ENCODE measurements at places on chromosomes 6 and 20.

DNA sequence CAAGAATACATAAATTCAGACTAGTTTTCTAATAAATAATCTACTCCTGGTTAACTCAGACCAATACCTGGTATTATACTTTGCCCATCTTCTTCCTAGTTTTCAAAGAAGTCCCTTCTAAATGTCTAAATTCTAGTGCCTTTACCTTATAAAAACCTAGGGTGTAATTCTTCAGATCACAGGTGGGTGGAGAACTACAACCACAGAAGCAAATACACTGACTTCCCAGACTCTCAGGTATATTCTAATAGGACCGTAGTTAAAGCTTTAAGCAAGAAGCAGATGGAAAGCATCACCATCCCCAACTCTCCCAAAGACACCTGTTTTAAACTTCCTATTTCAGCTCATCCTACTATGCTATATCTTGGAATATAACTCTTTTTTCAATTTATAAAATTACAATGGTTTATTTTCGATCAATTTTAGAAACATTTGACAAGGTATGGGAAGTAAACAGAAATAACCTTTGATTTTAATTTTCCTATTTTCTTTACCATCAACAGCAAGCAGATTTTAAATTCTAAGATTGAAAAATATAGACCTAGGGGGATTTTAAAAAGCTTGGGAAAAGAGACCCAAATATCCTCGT lies 15.8 kb downstream of the MAN1A1 start:
- DNase-seq: peak; percentile 35

DNA sequence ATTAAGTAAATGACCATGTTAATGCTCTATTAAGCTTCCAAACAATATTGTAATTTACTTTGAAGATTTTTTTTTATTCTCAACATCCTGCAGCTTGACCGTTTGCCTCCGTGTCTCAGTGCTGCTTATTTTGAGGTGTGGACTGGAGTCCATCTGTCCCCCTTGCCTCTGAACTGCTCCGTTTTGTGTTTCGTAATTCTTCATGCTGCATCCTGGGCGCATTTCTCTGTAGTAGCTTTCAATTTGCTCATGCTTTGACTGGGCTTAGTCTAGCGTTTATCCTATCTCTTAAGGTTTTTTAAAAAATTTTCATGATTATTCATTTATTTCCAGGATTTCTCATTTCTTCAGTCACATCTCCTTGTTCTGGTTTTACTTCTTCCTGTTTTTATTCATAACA lies 37.8 kb downstream of the PTPN1 start:
- no peak for DNase-seq

DNA sequence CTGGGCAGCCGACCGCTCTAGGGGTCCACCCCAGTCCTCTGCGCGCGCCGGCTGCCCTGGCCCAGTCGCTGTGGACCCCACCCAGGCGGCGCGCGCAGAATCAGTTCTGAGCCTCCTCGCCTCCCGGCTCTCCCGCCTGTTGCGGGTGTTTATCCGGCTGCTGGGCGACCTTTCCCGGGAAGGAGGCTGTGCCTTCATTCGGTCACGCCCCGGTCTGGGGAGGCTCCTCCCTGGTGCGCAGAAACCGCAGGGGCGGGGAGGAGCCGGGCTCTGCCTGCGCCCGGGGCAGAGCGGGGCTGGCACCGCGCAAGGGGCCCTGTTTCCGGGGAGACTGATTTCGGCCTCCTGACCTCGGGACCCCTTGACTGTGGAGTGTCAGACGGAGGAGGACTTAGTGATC lies 80.8 kb upstream of the EYS start:
- no peak for DNase-seq

GRCh38 chr20:20549267-20549612 lies 163.2 kb downstream of the RALGAPA2 start:
- DNase-seq: peak; percentile 17

- DNase-seq: peak; percentile 5
Observed at GRCh38 chr6:55320696-55321086, 6.6 kb upstream of the GFRAL start.

DNA sequence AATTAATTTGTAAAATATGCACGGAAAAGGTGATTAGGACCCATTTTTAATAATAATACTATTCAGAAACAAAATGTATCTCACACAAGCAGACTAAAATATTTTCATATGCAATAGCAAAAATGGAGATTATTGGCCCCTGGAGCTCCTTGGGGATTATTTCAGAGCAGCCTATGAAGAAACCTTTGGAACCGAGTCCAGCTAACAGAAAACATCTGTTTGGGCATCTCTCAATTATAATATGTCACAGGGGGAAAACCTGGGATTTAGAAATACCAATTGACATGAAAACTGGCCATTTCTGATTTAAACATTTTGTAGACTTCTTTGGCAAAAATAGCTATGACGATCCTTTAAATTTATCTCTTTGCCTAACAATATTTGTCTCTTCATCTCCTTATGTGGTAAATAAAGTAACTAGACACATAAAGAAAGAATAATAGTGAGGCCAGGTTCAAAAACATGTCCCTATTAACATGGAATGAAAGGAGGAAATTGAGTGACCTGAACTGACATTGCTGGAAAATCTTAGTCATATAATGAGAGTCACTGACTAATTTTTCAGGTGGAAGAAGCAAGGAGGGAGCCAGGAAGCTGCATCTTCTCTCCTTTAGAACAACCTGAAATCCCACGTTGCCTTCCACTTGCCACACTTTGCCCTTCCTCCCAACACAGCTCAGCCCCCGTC lies 199.0 kb downstream of the SOD2 start:
- no peak for DNase-seq

DNA sequence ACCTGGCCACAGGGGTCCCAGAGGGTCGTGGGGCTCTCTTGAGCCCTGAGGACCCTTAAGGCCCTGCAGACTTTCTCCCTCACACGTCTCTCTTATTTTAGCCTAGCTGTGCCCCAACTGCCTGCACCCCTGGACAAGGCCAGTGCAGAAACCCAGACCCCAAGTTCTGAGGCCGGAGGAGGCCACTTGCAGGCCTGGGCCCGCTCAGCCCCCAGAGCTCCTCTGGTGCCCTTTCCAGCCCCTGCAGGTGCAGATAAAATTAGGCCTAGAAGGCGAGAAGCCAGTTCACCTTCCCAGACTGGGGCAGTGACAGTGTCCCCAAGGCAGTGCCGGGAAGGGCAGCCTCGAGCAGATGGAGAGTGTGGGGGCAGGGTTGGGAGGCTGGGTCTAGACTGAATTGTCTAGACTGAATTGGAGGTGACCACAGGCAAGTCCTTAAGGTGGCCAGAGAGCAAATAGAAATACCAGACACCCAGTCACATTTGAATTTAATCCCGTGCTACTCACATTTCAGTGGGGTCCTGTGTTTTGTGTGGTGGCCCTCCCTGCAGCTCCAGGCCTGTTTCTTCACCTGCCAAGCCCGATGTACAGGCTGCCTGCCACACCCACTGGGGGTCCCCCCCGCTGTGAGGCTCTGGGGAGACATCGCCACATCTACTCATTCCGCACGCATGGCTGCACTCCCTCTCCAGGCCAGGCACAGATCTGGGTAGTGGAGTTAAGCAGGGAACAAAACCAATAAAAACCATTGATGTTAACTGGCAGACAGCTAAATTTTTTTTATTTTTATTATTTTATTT lies 8.6 kb upstream of the IP6K3 start:
- DNase-seq: no peak

Measured in ELR (cell line).